Spleen (tissue), 13 donors: ENCODE measurements at places on chromosomes 3 and 15. TPM values are rescaled to one million over a fixed set of nuclear protein-coding genes. Genes with fewer than 3 reads are reported as not detected.

DNA sequence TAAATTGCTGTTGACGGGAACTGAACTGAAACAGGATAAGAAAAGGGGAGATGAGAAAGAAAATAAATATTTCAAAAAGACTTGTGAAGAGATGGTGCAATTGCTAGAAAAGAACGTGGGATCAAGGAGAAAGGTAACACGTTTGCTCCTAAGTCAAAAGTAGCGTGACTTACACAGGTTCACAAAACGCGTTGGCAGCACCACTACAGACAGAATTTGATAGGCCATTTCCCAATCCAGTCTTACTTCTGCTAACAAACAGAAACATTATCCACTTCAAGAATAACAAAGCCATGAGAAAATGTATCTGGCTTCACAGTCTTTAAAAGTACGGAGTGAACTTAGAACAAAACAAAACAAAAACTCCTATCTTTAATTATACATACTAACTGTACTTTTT lies 75.5 kb downstream of the DPH6 start:
- DNase-seq: no peak

DNA sequence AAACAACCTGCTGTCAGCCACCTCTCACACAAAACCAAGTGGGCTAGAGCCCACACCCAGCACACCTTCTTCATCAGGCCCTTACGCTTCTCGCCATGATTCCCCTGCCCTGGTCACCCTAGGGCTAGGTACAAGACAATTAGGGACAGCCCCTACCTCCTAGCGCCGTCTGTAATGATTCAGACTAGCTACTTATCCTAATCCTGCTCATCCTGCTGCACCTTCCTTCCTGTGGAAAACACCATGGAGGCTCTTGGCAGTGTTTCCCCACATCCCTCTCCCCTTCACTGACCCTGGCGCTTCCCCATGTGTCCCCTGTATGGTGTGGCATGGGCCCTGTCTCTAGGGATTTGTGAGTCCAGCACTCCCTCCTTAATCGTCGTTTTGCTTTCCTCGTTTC lies 39.6 kb upstream of the ICE2 start:
- no peak for DNase-seq

GRCh38 chr3:116141724-116142123 lies 303.6 kb downstream of the LSAMP start:
- DNase-seq: no peak

DNA sequence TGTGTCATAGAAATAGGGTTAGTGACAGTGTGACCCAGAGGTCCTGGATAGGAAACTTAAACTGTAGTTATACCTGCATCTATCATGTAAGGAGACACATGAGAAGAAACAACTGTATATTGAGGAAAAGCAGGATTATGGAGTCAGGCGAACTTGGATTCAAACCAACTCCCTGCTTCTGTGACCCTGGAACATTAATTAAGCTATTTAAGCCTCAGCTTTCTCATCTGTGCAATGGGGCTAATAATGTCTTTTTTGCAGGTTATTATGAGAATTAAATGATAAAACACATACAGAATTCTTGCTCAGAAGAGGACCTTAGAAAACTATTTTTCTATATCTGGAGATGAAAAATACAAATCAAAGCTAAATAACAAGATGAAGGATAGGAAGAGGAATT lies 481.8 kb downstream of the MECOM start:
- no peak for DNase-seq

- DNase-seq: no peak
These were observed 3.7 kb downstream of the HHATL start for GRCh38 chr3:42698911-42699230.

DNA sequence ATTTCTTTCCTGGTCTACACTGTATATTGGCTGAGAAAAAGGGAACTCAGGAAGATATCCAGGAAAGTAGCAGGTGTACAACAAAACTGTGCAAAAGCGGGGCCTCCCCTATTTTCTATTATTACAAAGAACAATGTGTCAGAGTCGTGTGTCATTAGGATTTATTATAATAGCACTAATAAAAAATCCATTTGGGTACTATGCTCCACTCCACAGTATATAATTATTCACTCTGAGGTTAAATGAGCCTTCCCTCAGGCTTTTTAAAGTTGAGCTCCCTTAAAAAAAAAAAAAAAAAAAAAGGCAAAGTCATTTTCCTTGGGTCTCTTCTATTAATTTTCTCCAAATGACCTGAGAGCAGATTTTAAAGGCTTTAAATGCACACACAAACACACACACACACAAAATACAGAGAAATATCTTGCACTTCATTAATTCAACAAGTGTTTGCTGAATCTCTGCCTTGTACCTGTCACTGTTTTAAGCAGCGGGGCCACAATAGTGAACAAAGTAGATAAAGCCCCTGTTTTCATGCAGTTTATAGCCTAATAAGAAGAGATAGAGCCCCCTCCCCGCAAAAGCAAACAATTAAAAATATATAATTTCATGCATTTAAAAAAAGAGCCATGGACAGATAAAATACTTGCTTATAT lies 1.3 kb upstream of the DPP8 start:
- no peak for DNase-seq

- no peak for DNase-seq
These were observed 250.9 kb upstream of the SEMA6D start for GRCh38 chr15:47466357-47466756.

GRCh38 chr3:64278625-64279024 lies 53.4 kb upstream of the PRICKLE2 start:
- no peak for DNase-seq

- DNase-seq: no peak
These were observed 17.4 kb downstream of the FSD2 start for GRCh38 chr15:82788496-82788895.

- DNase-seq: no peak
These were observed 452.2 kb downstream of the IL5RA start for GRCh38 chr3:2657971-2658370.

DNA sequence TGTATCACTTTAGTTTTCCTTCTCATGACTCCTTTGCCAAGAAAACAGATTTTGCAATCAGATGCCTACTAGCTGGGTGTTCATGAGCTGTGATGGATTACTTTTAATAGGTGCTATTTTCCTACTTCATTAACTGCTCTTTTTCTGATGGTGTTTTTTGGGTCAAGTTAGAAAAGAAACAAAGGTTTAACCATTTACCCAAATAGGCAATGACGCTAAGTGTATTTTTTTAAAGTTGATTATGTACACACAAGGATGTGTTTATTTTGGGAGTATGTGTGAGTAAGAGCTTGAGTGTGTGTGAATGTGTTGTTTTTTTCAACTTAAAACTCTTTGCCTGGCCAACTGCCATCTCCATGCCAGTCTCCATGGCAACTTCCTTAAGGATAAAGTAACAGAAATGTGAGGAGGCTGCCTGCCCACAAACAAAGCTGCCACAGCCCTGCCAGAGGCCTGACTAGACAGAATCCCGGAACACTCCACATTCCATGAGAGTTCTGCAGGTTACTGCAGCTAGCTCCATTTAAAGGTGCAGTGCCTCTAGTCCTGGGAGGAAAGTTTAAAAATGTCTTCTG lies 215.6 kb upstream of the RBMS3 start:
- no peak for DNase-seq

Gene WNT5A
- total RNA-seq: 9.8 TPM

Gene ATP13A5
- total RNA-seq: not detected

Gene CFAP20DC
- 0.77 TPM for total RNA-seq

Gene IGSF10
- total RNA-seq: 2.6 TPM

Gene ATP10A
- total RNA-seq: 2.8 TPM

Gene ST3GAL6
- 9.9 TPM for total RNA-seq
